AG04450 (cell line): ENCODE measurements at places on chromosomes 4 and X.

DNA sequence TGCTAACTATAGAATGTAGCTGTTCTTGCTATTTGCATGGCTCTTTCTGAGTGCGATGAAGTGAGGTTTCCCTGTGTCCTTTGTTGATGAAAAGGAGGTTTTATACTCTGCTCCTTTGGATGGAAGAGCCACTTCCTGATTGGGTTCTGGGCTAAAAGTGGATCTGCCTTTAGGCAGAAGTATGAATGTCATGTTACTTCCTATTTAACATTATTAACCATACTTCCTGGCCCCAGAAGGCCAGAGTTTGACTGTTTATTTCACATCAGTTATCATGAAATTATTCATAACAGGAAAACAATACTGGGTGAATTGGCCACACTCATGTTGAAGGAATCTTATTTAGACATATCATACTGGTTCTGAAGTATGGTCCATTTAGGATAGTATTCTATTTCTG lies 386.2 kb downstream of the PCDH7 start:
- no peak for DNase-seq

DNA sequence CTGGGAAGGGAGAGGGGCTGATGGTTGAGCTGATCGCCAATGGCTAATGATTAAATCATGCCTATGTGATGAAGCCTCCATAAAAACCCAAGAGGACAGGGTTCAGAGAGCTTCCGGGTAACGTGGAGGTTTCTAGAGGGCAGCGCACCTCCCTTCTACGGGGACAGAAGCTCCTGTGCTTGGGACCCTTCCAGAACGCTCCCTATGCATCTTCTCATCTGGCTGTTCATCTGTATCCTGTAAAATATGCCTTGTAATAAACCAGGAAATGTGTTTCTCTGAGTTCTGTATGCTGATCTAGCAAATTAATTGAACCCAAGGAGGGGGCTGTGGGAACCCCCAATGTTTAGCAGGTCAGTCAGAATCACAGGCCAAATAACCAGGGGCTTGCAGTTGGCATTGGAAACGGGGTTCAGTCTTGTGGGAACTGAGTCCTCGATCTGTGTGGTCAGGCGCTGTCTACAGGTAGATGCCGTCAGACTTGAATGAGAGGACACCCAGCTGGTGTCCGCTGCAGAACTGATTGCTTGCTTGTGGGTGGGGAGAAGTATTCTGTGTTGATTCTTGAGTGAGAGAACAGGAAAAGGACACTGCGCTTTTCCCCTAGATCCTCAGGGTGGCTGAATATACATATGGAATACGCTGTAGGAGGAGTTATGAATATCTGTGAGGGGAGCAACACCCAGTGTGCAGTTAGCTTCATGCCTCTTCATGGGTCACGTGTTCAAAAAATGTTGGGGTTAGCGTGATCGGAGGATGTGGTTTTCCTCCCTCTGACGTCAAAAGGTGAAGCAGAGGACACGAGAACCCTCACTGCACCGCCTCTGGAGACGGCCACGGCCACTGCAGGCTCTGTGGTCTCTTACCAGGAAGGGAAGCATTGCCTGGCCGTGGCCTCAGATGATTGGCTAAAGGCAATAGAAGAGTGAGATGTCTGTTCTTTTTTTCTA lies 29.2 kb downstream of the HTT-AS start:
- no peak for DNase-seq

DNA sequence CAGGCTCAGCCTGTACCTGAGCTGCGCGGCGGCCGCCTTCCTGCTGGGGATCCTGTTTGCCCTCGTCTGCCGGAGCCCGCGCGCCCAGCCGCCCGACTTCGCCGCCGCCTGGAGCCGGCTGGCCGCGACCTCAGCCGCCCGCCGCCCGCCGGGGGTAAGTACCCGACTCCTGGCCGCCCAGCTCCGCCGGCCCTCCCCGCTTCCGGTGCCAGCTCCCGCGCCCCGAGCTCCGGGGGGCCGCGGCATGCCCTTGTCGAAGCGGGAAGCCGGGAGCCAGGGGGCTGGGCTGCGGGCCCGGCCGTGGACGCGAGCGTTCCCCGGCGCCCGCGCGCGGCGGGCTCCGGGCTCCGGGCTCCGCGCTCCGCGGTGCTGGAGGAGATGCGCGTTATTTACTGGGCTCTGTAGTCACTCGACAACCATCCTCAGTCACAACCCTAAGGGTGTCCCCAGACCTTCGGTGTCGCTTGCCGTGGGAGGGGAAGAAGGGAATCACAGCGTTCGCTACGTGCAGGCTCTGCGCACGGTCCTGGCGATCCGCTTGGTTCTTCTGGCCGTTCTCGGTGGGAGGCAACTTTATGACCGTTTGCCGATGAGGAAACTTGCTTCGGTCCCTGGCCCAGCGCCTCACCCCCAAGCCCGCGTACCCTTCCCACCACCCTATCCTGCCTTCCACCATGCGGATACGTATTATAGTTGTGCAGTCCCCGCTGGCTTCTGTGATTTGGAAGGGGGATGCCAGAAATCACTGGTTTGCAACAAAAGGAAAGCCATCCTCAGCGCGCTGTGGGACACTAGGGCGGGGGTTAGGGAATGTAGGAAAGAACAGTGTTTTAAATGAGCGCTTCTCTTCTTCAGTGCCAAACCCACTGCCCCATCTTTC lies 944 bp downstream of the SNX25 start:
- DNase-seq: no peak

DNA sequence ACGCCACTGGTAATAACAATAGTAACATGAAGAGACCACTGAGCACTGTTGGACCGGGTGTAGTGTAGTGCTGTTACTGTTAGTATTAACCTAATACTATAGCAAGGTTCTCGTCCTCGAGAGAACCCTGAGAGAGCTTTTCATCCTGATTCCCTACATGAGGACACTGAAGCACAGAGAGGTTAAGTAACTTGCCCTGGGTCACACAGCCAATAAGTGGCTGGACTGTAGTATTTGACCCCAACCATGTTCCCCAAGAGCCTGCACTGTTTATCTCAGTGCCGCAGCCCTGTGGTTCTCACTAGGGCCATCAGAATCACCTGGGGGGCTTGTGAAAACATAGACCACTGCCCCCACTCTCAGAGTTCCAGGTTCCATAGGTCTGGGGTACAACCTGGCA lies 10.4 kb downstream of the SCML1 start:
- no peak for DNase-seq

DNA sequence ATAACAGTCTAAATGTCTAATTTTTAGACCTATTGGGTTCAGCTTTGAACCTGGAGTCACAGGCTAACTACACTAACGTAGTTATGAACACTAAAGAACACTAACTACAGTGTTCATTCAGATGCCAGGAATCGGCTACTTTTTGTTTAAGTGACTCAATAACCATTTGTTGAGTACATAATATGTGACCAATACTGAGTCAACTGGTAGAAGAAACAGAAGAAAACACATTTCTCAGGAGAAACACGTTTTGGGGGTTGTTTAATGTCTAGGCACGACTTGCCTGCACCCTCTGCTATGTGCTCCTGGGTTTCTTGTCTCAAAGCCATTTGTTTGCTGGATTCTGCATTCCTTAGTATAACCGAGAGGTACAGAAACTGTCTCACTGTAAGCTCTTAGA lies 18.6 kb upstream of the CLNK start:
- DNase-seq: no peak

DNA sequence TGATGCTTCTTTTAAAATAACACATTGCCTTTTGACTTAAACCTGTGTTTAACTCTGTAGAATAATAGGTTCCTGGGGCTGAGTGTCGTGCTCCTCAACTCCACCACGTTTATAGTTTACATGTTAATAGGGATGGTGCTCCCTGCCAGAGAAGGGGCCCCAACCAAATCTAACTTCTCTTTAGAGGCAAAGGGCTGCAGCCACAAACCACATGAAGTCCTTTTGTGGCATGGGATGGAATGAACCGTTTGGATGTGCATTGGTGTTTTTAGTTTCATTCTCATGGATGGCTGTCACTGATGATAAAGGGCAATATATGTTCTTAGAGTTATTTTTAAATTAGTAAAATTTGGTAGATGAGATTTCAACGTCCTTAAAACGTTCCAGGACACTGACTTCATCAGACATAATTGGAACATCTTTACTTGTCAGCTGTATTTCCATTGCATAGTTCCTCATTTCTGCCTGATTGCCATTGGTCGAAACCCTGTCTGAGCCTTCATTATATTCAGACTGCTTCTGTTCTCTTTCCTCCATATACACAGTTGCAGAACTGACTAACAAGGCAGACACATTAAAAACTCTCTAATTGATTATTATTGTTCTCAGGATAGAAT lies 60.4 kb upstream of the HPF1 start:
- DNase-seq: no peak

DNA sequence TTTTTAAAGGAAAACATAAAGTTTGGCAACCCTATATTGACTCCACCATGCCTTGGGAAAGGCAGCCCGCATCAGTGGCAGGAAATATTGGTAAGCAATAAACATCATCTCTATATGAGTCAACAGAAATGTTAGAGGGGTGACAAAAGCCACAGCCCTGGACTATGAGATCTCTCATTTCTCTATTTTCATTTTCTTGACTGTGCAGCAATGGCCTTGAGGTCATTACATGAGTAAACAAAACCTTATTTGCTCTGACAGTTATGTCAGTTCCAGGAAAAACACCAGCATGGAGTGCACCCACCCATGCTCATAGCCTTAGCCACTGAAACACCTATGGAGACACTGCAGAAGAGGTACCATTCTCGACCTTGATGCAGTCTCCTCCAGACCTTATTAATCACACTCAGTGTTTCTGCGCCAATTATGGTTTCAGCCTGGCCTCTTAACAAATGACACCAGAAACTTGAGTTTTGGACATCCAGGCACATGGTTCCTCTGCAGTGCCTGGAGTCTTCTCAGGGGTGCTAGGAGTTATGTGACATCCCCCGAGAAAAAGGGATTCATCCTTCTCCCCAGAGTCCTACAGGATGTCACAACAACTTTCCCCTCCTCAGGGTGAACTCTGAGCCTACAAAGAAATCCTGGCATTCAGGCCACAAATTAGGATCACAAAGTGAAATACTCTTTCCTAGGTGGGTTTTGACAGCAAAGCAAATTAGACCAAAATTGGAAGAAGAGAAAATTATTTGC lies 16.0 kb upstream of the HPGD start:
- DNase-seq: no peak

- DNase-seq: no peak
Measured at GRCh38 chrX:24877854-24878650, 137.7 kb downstream of the ARX start.

- no peak for DNase-seq
Measured at GRCh38 chr4:139810710-139811109, 145.1 kb downstream of the MGST2 start.

GRCh38 chr4:139815778-139816601 lies 150.4 kb downstream of the MGST2 start:
- peak; percentile 42 for DNase-seq

DNA sequence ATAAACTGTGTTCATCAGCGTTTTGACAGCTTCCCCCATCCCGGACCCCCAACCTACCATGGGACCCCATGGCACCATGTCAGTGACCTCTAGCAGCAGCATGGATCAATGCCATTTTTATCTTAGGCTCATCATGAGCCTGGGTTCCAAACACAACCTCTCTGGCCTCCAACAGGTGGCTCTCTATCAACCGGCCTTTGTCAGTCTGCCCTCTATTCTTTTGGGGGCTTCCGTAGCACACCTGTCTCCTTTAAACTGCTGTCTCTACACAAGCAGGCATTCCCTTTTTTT lies 721 bp upstream of the TMEM150C start:
- no peak for DNase-seq

GRCh38 chr4:28287831-28288233 lies 1427.2 kb downstream of the STIM2 start:
- DNase-seq: peak; percentile 90

DNA sequence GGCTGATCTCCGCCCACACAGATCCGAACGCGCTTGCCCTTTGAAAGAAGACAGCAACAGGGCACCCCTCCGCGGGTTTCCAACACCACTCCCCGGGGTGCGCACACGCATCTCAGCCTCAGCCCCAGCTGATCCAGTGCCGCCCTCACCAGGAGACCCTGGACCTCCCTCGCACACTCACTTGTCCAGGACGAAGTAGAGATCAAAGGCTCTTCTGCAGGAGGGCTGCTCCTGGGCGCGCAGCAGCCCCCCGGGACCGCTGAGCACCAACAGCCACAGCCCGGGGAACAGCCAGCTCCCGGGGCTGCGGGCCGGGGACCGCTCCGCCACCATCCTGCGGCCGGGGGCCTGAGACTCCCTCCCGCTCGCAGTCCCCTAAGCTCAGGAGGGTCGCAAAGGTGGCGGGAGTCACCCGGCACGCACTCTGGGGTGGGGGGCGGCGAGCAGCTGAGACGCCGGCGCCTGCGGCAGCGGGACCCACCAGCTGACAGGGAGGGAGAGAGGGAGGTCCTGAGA lies 743 bp downstream of the ANTXR2 start:
- no peak for DNase-seq

DNA sequence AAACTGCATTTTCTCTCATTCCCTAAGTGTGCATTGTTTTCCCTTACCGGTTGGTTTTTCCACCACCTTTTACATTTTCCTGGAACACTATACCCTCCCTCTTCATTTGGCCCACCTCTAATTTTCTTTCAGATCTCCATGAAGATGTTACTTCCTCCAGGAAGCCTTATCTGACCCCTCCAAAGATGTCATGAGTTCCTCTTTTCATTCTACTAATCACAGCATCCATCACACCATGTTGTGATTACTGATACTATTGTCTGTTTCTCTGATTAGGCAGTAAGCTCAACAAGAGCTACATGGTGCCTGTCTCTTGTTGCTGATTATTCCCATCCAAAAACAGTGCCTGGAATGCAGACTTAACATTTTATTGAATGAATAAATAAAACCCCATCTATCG lies 2.9 kb upstream of the AFP start:
- DNase-seq: no peak

DNA sequence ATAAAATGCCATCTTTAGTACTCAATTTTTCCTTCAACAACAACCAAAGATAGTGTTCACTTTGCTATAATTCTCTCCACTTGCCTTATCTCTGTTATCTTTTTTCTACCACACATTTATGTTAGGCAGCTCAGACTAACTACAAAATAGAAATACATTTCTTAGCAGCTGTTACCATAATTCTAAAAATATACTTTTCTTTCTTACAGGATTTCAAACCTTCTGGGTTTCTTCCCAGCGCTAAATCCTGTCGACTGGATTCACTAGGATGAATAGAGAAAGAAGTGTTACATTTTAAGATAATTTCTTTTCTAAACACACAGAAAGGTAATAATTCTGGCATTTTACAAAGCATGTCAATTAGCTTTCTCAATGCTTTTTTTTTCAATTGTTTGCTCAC lies 105.5 kb upstream of the GK2 start:
- no peak for DNase-seq

DNA sequence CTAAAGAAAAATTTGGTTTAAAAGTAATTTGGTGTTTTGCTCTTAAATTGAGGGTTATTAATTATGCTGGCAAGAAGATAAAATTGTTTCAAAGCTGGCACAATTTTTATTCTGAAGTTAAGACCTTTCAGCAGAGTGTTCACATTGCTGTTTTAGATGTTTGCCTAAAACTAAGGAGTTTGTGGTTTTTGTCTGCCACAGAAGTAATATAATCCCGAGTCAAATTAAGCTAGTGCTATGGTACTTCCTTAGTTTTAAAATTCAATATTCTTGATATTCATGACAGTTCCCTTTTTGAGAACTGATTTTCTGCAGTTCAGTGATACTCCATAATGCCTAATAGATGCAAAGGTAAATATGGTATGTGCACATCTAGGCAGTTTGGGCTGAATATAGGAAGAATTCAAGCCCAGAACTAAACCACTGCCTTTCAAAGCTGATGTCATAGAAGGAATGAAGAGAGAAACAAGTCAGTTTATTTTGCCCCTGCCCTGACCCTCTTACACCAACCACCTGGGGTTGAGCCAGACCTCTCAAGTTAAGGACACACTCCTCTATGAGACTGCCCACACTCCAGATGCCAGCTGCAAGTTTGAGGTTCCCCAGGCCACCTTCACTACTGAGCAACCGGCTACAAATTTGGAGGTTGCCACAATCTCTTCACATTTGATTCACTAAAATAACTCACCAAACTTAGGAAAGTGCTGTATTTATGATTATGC lies 32.1 kb upstream of the VEGFC start:
- no peak for DNase-seq
